Psoas muscle (tissue), 8 donors: ENCODE measurements at places on chromosomes 1 and 21. TPM values are rescaled to one million over a fixed set of nuclear protein-coding genes. Genes with fewer than 3 reads are reported as not detected.
A peak's percentile ranks its signal among the peaks of the same experiment; 100 is the strongest.

- no peak for DNase-seq
Observed at GRCh38 chr1:60960891-60961461, 121.4 kb upstream of the NFIA start.

Gene DNALI1
- total RNA-seq, result 1.2 TPM

- DNase-seq, result no peak
Observed at GRCh38 chr1:161705537-161705936, 1.5 kb upstream of the FCRLA start.

Gene LCE2A
- not detected for total RNA-seq

DNA sequence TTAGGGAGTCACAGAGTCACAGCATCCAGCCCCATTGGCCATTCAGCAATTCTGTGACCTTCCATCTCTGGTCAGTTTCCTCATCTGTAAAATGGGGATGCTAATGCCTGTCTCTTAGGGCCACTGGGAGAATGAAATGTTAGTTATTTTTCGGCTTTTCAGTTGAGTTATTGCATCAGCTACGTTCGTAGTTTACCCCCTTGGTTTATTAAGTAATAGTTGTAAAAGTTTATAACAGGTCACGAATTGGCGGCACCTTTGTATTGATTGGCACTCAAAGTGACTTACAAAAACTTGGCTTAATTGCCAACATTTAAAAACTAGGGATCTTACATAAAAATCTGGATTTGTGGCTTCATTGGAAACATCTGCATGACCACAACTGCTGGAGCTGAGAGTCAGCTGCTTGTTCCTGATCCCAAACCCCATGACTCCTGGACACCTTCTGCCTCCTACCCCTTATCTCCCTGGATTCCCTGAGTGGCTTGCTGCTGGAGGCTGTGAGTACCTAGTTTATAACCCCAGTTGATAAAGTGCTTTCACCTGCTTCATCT lies 23.0 kb upstream of the SLC1A7 start:
- no peak for DNase-seq

DNA sequence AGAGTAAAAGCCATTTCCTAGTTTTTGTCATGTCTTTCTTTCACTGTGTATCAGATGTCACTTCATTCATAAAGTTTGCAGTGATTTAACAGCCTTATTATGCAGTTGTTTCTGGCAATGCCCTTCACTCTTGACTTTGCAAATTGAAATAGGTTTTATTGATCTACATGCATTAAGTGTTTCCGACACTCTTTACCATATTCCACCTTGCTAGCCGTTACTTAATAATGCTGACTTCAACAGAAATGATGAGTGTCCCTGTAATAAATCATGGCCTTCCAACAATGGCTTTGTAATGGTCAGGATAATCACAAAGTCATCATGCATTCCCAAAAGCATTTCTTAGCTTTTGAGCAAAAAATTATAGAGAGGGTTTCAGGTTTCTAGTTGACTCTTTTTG lies 236.8 kb upstream of the FMN2 start:
- DNase-seq, result no peak

- no peak for DNase-seq
Observed at GRCh38 chr21:41643246-41643966, 123.4 kb downstream of the RIPK4 start.

- no peak for DNase-seq
Observed at GRCh38 chr1:38094711-38095290, 48.2 kb upstream of the POU3F1 start.

DNA sequence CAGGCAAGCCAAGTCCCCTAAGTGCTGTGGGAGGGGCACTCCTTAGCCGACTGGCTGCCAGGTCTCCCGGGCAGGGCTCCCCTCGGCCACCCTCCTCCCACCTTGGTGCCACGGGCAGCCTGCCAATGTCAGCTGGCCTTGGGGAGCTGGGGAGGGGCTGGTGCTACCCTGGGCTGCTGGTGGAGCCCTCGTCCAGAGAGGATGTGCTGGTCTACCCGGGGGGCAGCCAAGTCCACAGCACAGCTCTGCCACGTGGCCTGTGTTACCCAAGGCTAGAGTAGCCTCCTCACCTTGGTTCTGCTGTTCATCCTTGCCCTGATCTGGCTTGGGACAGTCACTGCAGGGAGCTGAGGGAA lies 42.9 kb downstream of the CRYAA start:
- no peak for DNase-seq

Gene S100A7
- not detected for total RNA-seq

DNA sequence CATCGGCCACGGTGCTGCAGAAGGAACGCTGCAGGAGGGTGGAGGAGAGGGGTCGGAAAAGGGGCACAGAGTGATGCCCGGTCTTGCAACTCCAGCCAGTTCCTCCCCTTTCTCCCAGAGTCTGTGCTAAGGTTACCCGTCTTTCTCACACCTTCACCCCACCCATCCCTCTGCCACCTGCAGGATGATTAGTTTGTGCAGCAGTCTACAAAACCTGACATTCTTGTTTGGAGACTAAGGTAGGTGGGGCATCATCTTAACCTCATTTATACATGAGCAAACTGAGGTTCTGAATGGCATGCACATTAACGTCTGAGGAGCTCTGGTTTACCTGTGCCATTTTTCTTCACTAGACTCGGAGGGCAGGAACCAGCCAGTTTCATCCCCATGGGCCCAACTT lies 232.3 kb downstream of the GRIK3 start:
- DNase-seq, result no peak

DNA sequence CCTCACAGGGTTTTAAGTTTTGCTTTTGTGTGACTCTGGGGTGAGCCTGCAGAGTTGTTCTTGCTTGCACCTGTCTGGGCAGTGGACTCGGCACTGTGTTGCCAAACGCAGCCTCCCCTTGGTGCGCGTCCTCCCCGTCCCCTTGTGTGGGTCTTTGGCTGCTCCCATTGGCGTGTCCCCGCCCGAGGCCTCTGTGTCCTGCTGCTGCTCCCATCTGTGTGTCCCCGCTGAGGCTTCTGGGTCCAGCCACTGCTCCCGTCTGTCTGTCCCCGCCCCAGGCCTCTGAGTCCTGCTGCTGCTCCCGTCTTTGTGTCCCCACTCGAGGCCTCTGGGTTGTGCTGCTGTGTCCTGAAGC lies 62.8 kb downstream of the PCNT start:
- peak; percentile 32 for DNase-seq

DNA sequence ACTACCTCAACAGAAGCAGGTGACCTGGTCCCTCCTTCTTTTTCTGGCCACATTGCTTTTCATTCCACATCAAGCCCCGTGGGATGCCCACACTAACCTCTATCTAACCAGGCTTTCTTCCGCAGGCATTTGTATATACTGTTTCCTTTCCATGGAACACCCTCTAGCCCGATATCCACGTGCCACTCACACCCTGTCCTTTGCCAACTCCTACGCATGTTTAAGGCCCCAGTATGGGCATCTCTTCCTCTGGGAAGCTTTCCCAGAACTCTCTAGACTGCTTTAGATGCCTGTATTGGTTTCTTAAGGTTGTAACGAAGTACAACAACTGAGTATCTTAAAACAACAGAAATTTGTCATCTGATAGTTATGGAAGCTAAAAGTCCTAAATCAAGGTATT lies 121.0 kb downstream of the TNR start:
- no peak for DNase-seq

Gene HS2ST1
- total RNA-seq, result 7.0 TPM

GRCh38 chr1:239204401-239204800 lies 182.0 kb upstream of the CHRM3 start:
- no peak for DNase-seq

Gene SLAMF8
- 1.3 TPM for total RNA-seq

DNA sequence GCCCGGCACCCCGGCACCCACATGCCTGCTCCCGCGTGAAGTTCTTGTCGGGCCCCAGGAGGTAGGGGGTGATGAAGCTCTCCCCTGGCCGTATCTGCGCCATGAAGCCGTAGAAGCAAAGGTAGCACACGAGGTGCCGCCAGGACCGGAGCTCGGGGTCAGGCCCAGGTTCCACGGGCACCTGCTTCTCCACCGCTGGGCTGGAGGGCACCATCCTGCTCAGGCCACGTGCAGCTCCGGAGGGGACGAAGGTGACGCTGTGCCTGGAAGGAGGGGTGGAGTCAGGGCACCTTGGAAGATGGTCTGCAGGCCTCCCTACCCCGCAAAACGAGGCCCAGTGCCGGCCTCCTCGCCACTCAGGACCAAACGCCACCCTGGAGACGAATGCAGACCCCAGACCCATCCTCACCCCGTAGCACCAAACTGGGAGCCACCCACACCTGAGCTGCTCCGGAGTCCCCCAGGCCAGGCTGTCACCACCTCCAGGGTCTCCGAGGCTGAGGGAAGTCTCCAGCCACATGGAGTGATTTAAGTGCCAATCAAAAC lies 4.4 kb downstream of the SLC19A1 start:
- DNase-seq, result peak; percentile 8

Gene TRIM58
- 0.14 TPM for total RNA-seq

Gene SYT14
- not detected for total RNA-seq

DNA sequence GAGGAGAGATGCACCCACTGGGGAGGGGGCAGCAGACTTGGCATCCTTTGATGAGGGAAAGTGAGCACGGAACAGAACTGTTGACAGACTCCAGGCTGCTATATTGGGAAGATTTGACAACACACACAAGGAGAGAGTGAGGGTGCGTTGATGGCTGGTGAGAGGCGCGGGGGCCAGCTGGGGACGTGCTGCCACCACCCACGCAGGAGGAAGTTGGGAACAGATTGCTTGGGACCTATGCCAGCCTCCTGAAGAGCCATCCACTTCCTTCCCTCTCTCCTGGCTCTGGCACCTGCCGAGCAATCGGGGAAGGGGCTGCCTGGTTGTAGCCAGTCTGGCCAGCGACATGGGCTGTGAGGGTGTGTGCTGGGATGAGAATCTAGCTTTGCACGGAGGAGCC lies 223.7 kb upstream of the CSF3R start:
- no peak for DNase-seq

GRCh38 chr1:166170075-166170474 lies 3.3 kb upstream of the FAM78B start:
- no peak for DNase-seq

- DNase-seq, result no peak
Observed at GRCh38 chr1:118783095-118783758, 204.9 kb downstream of the TBX15 start.

DNA sequence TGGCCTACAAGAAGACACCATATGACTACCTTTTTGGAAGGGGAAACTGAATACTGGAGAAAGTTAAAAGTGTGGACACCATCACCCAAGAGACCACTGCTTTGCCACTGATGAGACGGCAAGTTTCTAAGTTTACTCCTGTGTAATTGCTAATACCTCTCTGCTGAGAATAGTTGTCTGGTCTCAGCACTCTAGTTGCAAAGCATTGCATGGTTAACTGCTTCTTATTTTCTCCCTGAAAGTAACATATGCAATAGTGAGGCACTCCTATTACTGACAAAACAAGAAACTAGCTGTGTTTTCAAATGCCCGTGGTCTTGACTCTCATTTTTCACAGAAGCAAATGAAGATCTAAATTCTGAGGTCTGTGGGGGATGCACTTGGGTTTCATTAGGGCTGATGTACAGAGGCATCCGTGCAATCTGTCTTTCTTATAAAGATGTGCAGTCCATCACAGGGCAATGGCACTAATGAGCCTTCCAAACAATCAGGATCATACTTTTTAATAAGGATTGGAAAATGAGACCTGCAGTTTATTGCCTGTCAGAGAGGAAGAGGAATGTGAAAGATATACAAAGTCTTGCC lies 62.9 kb downstream of the IFI44 start:
- DNase-seq, result no peak

Gene ATP1A2
- 541 TPM for total RNA-seq

DNA sequence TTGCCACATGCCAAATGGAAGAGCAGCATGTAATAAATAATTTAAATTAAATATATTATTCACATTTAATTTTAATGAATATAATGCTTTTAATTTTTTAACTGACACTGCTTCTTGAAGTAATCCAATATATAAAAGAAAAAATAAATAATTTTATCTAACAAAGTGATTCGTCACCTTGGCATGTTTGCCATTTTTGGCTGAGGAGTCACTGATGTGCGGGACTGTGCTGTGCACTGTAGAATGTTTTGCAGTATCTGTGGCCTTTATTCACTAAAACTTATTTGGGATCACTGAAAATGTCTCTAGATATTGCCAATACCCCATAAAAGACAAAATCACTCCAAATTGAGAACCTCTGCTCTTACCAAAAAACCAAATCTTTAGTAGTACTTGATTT lies 807.8 kb downstream of the BRINP3 start:
- no peak for DNase-seq

GRCh38 chr1:77134359-77134758 lies 84.9 kb downstream of the PIGK start:
- DNase-seq, result no peak

DNA sequence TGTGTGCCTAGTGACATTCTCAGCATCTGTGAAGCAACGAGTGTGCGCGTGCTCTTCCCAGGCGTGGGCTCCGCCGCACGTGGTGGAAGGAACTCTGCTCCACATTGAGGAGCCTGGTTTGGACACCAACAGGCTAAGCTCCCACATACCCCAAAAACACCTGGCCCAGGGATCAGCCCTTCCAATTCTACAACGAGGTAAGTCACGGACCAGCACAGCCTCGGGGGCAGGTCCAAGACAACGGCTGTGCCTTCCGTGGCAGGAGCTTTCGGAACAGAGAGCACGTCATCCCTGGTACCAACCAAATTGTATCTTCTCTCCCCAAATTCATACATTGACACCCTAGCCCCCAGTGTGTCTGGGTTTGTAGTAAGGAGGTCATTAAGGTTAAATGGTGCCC lies 27.2 kb upstream of the PDE9A start:
- no peak for DNase-seq

DNA sequence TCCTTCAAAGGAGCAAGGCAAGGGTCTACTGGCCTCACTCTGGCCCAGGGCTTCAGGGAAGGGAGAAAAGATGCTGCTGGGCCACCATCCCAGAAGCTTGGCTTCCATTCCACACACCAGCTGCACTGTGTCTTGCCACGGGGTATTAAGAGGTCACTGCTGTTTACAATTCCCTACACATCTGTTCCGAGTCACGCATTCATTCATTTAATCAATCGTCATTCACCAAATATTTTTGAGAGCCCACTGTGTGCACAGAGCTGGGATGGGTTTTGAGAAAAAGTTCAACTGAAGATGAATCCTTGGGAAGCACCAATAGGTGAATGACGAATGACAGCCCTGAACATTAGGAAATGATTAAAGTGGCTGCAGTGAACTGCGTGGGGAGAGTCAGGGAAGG lies 101.7 kb downstream of the NAV1 start:
- peak; percentile 65 for DNase-seq

GRCh38 chr1:75472089-75472970 lies 138.6 kb downstream of the SLC44A5 start:
- no peak for DNase-seq

DNA sequence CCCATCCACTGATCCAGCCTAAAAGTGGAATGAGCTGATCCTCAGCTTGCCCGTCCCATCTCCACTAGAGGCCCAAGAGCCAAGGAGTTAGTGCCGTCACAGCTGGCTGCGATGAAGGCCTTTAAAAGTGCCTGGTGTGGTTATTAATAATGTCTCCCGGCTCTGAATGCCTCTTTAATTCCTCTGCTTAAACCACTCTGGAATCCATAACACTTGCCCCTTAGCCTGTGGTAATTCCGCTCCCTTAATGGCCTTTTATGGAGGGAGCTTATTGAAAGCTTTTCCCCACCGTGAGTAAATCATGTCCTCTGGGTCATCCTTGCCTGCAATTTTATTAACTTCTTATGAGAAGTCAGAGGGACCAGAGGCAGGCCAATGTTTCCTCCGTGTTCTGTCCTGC lies 55.4 kb downstream of the UBIAD1 start:
- DNase-seq, result no peak
